ENCODE measurements at places on chromosomes 16 and 17.

DNA sequence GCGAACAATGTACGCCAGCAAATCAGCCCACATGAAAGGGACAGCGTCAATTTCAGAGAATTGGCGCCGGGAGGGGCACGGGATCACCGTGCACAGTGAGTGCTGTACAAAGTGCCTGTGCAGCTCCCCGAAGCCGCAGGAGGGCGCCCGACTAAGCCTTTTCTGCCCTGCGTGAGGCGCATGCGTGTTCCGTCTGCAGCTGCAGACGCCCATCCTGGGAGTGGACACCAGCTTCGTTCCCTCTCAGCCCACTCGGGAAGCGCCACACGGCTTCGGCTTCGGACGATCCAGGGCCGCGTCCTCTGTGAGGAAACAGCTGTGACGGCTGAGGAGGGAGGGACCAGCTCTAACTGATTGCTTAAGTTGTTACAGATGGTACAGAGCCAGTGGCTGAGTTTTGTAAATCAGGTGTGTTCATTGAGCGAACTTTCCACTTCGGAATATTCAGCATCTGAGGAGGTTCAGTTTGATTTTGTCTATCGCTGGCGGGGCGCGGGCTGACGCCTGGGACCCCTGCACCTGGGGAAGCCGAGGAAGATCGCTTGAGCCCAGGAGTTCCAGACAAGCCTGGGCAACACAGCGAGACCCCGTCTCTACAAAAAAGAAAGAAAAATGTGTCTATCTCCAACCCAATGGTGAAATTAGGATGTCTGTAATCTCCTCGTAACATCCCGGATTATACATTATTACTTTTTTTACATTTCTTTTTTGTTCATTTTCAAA is 15.4 kb upstream of the ZNF287 start:
- DNase-seq, result peak; percentile 87

GRCh38 chr17:68759343-68760140 is 158.4 kb upstream of the FAM20A start:
- peak; percentile 95 for DNase-seq

- no peak for DNase-seq
These were observed 11.7 kb upstream of the CUEDC1 start for GRCh38 chr17:57966875-57967274.

DNA sequence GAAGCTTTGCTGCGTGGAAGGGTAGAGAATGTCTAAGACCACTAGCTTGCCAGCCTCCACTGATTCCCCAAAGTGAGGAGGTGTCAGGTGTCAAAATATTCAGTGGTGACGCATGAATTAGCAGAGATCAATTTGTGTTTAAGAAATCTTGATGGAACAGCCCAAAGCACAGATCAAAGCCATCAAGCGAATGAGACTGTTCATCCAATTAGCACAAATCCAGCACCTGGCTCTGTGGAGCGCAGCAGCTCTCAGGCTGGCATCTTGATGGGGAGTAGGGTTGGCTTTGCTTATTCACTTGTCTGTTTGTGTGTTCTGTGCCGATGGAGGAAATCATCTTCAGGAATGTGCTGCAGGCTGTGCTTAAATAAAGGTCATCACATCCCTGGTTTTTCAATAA is 456.8 kb upstream of the CCL2 start:
- DNase-seq, result no peak

- no peak for DNase-seq
These were observed 134.8 kb downstream of the XYLT1 start for GRCh38 chr16:17335826-17336529.

DNA sequence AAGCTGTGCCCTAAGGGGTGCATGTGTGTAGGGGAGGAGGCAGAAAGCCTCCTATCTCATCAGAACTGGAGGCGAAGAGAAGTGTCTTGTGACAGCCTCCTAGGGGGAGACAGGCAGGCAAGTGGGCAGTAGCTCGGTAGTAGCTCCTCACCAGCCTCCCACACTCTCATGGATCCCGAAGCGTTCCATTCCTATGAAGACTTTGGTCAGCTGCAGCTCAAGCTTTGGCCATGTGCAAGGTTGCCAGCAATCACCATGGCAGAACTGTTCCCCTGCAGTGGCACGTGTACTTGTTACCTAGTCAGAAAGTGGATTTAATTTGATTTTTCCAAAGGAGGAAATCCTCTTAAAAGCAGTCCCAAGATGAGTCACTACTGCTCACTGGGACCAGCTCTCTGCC is 6.7 kb downstream of the MRPL58 start:
- DNase-seq, result no peak

- no peak for DNase-seq
These were observed 2.4 kb upstream of the CACNA1G start for GRCh38 chr17:50558091-50558490.

All from fibroblast of mammary gland (primary cell).